ENCODE measurements at places on chromosomes 13 and 19.

DNA sequence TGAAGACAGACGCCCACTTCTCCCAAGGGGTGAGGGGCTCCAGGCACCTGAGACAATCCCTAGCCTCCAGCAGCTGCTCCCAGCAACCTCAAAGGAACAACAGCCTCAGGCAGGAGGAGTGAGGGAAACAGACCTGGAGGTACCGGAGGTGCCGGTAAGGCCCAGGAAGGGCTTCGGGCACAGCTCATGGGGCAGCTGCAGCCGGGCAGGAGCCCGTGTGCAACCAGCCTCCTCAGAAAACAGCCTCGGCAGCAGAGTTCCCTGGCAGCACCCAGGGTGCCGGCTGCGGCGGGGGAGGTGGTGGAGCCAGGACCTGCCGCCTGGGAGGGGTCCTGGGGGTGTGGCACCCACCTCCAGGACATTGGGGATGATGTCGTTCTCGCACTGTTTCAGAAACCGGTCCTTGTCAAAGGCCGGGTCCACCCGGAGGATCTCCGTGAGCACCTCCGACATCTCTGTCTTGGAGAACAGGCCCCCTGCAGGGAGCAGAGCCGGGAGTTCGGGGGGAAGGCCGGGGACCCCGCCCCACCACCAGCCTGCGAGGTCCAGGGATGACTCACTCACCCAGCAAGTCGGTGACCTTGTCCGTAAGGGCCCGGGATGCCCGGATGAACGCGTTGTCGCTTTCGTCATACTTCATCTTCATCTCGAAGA, 6.5 kb upstream of the CTXN1 start:
- no peak for DNase-seq

DNA sequence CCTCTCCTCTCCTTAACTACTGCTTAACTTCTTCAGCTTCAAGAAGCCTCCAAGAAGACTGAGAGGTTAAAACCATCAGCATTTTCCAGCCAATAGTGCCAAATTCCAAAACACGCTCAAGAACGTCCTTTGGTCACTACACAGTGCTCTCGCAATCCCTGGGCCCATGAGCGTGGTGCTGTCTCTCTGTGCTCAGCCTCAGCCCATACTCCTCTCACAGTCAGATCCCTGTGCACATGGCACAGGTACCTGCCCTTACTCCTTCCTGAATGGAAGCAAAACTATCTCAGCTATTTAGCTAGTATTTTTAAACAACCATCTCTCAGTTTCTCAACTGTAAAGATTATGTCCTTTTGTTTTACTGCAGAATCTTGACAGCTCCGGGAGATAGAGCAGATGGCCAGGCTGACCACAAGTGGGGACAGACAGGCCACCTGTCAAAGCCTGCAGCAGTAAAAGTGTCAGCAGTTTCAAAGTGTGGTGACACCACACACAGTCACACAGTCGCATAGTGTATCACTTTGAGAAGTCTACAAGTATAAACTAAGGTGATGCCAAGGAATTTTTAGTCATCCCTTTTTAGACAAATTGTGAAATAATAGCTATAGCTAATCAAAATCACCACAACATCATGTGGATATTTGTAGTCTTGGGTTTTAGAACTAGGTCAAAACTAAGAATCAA, 35.7 kb downstream of the DZIP1 start:
- no peak for DNase-seq

- no peak for DNase-seq
Observed at GRCh38 chr13:63307228-63307627, 1891.6 kb upstream of the PCDH20 start.

- DNase-seq = no peak
Observed at GRCh38 chr13:99733346-99733745, 232.1 kb downstream of the TM9SF2 start.

DNA sequence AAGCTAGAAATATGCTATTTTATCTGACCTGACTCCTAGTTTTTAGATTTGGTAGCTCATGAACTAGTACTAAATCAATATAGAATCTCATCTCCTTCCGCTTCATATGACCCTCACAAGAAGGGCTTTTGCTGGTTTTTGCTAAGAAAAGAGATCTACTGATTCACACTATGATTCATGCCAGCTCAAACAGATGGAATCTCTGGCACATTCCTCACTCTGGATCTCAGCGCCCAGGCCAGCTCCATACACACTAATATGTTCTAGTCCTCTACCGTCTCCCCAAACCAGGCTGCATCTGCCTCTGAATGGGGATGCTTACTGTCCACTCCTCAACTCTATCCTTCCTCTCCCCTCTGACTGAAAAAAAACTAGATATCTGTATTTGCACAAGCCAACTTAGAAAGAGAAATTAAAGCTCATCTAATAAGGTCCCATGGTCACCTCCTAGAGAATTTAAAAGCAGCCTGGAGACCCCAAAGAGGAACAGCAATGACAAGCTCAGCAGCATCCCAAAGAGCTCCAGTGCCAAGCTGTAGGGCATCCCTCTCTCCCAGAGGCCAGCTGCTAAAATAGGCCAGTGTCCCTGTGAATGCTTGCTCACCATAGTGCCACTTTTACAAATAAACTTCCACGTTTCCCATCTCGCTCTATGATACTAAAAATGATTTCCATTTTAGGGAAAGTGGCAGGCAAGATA, 74.9 kb downstream of the LHFPL6 start:
- DNase-seq = no peak

DNA sequence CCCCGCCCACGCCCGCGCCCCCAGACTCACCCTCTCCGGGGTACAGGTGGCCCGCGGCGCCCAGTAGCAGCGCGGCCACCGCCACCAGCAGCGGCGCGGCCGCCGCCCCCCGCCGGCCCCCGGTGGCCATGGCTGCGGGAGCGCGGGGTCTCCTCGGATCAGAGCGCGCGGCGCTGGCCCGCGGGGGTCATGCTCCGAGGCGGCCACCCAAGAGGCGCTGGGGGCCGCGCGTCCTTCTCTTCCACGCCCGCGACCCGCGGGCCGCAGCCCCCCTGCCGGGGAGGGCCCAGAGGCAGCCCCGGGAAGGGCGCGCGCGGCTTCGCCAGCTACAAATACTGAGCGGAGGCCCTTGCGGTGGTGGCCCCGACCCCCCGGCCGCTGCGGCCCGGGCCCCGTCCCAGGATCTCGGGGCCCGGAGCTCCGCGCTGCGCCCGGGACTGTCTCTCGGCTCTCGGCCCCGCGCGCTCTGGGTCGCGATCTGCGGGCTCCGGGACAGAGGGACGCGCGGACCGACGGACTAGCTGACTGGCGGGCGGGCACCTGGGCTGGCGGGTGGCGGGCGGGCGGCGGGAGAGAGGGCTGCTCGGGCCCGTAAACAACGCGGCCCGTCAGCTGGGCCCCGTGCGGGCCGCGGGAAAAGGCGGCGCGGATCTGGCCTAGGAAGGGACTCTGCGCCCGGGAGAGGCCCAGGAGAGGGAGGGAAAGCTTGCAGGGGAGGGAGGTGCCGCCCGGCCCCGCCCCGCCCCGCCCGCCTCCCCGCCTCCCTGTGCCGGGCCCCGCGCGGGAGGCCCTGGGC, at the start of gene INSR:
Gene INSR, minus strand, starts transcription at position 653 of the 796 bp plus-strand sequence. Its CDS starts 523 bp downstream, at position 130.
- DNase-seq = peak; percentile 90

Data from renal cortex interstitium (tissue), 15 donors.